ENCODE measurements at places on chromosomes 1 and 21. TPM values are rescaled to one million over a fixed set of nuclear protein-coding genes. Genes with fewer than 3 reads are reported as not detected.
A peak's percentile ranks its signal among the peaks of the same experiment; 100 is the strongest.

DNA sequence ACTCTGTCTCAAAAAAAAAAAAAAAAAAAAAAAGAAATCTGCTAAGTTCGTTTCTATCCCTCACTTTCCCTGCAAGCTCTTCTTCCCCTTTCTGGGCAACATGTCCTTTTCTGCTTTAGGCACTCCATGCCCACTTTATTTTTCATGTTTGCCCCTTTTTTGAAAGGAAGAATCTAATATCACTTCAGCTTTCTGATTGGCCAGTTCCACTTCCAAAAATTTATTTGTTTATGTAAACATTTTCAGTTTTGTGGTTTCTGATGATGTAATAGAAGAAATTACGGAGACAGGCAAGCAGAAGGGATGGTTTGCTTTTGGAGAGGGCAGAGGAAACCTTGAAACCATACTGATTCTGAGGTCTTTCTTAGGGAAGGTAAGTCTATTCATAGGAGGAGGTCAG, 15.1 kb downstream of the IFNAR1 start:
- H3K36me3 ChIP-seq = no peaks in the 10 kb centered on the region
- no peak overlapping the region for H3K27ac ChIP-seq
- no peaks in the 10 kb centered on the region for H3K4me1 ChIP-seq
- H3K27me3 ChIP-seq = no peaks in the 10 kb centered on the region
- H3K4me3 ChIP-seq = no peak overlapping the region

DNA sequence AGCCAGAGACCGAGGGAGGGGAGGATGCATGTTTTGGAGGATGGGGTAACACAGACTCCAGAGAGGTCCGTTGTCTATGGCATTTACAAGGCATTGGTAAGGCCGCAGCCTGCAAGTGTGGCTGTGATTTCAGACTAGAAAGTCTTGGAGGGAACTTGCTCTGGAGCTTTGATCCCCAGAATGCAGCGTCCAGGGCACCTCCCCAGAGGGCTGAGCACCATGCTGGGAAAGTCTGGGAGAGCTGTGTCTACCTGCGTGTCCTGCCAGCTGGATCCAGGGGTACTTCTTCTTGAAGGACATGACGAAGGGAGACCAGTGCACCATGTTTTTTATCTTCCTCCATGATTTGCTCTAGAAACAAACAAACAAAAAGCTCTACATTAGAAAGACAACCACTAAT, 90.7 kb downstream of the ITPKB start:
- no peaks in the 10 kb centered on the region for H3K36me3 ChIP-seq
- H3K4me1 ChIP-seq = no peaks in the 10 kb centered on the region
- DNase-seq = peak; percentile 21
- H3K27ac ChIP-seq = no peak overlapping the region
- H3K4me3 ChIP-seq = no peak overlapping the region

- peak; percentile 98 for DNase-seq
- H3K4me1 ChIP-seq = peaks cover 13% of the 10 kb centered on the region
- H3K4me3 ChIP-seq = peak within 1 kb of the TSS; percentile 100
Observed at GRCh38 chr1:2412395-2412772, at the start of gene PEX10. Gene PEX10 (minus strand): TSS chr1:2412564. CDS start chr1:2412502, 62 bp downstream.

GRCh38 chr1:242811092-242811840, 286.8 kb upstream of the PLD5 start:
- DNase-seq = no peak
- H3K4me1 ChIP-seq = no peaks in the 10 kb centered on the region
- no peak overlapping the region for H3K4me3 ChIP-seq
- H3K27me3 ChIP-seq = no peaks in the 10 kb centered on the region
- no peak overlapping the region for H3K27ac ChIP-seq

GRCh38 chr21:14499316-14499715, 46.8 kb downstream of the SAMSN1 start:
- DNase-seq = no peak
- no peaks in the 10 kb centered on the region for H3K27me3 ChIP-seq

DNA sequence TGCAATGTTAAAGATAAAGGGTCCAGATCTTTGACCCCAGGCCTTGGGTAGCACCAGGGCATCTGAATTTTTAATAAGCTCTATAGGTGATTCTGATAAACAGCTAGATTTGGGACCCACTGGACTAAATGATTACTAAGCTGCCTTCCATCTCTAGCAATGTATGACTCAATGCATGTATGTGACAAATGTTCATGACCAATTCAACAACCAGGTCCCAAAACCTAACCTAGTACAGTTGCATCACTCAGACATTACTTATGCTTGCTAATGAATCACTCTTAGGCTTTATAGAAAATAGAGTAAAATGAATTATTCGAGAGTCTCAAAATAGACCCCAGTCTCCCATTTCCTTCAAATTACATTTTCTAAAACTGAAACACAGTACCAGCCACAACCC, 35.5 kb downstream of the RCAN1 start:
- no peak overlapping the region for H3K4me3 ChIP-seq
- peak overlapping the region; percentile 1 for H3K27ac ChIP-seq
- H3K4me1 ChIP-seq = peaks cover 8% of the 10 kb centered on the region
- no peaks in the 10 kb centered on the region for H3K36me3 ChIP-seq
- DNase-seq = no peak
- no peaks in the 10 kb centered on the region for H3K27me3 ChIP-seq

- no peak overlapping the region for H3K4me3 ChIP-seq
- no peaks in the 10 kb centered on the region for H3K36me3 ChIP-seq
- no peaks in the 10 kb centered on the region for H3K4me1 ChIP-seq
- H3K27ac ChIP-seq = no peak overlapping the region
- no peak for DNase-seq
Observed at GRCh38 chr21:14010729-14011128, 200.0 kb downstream of the LIPI start.

GRCh38 chr1:8398677-8399076, 80.8 kb downstream of the SLC45A1 start:
- no peak overlapping the region for H3K27ac ChIP-seq
- H3K4me1 ChIP-seq = peaks cover 17% of the 10 kb centered on the region
- no peak for DNase-seq

- no peaks in the 10 kb centered on the region for H3K36me3 ChIP-seq
- no peak overlapping the region for H3K4me3 ChIP-seq
Observed at GRCh38 chr21:27094184-27094948, 127.5 kb upstream of the ADAMTS5 start.

- no peak for DNase-seq
- no peaks in the 10 kb centered on the region for H3K27me3 ChIP-seq
- no peak overlapping the region for H3K4me3 ChIP-seq
Observed at GRCh38 chr21:19368944-19369343, 965.4 kb upstream of the TMPRSS15 start.

DNA sequence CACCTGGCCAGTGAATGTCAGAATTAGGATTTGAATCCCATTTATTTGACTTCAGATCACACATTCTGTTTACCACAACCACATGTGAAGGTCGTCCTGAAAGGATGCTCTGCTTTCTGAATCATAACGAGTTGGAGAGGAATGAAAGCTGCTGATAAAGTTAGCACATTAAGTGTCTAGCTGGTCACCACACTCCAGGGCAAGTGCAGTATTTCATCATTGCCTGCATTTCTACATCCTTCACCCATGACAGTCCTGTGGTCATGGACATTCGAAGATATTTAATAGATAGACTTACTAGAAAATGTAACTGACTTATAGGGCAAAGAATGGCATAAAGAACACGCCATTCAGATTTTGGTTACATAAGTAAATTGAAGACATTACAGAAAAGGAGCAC, 52.7 kb upstream of the ST6GALNAC3 start:
- H3K4me1 ChIP-seq = no peaks in the 10 kb centered on the region
- H3K4me3 ChIP-seq = no peak overlapping the region
- no peak for DNase-seq
- H3K27ac ChIP-seq = no peak overlapping the region
- no peaks in the 10 kb centered on the region for H3K36me3 ChIP-seq

GRCh38 chr1:172429331-172430127, 9.0 kb downstream of the C1orf105 start:
- H3K27me3 ChIP-seq = no peaks in the 10 kb centered on the region
- peaks cover 6% of the 10 kb centered on the region for H3K4me1 ChIP-seq
- DNase-seq = no peak
- no peaks in the 10 kb centered on the region for H3K36me3 ChIP-seq
- no peak overlapping the region for H3K4me3 ChIP-seq
- H3K27ac ChIP-seq = no peak overlapping the region

GRCh38 chr1:107479865-107480350, 339.1 kb downstream of the NTNG1 start:
- H3K4me1 ChIP-seq = no peaks in the 10 kb centered on the region
- no peaks in the 10 kb centered on the region for H3K27me3 ChIP-seq
- DNase-seq = no peak
- no peaks in the 10 kb centered on the region for H3K36me3 ChIP-seq
- H3K27ac ChIP-seq = no peak overlapping the region
- H3K4me3 ChIP-seq = no peak overlapping the region

The AMY1C gene
- total RNA-seq = not detected

The HMCN1 gene
- 1.1 TPM for total RNA-seq

The PUM1 gene
- total RNA-seq = 35.5 TPM

The MTX1 gene
- total RNA-seq = 15.2 TPM

The CRABP2 gene
- total RNA-seq = 0.92 TPM

The CCSAP gene
- total RNA-seq = 1.2 TPM

The NHLH1 gene
- not detected for total RNA-seq

Data from pancreas (tissue), 10 donors.